ENCODE measurements at places on chromosomes 3 and 15.
A peak's percentile ranks its signal among the peaks of the same experiment; 100 is the strongest.

GRCh38 chr15:69573815-69574475, 121.3 kb downstream of the RPLP1 start:
- DNase-seq = peak; percentile 74

GRCh38 chr3:45606991-45607712, 12.6 kb downstream of the LIMD1 start:
- peak; percentile 35 for DNase-seq

- peak; percentile 28 for DNase-seq
Measured at GRCh38 chr15:68637767-68638404, 59.1 kb downstream of the CORO2B start.

DNA sequence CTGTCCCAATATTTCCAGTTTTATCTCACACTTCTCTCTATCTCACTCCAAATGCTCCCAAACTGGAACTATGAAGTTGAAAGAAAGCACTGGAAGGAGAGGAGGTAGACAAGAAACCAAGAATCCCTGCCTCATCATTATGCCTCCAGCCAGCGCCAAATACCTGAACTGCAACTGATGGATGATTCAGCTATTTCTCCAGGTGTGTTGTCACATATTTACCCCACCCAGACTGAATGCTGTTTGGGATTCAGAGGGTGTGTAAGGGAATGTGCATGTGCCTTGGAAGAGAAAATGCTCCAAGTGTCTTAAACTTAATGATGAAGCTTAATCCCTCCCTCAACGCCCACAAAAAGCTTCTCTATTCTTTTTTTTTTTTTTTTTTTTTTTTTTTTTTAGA, 269.5 kb upstream of the ATP11B start:
- no peak for DNase-seq

DNA sequence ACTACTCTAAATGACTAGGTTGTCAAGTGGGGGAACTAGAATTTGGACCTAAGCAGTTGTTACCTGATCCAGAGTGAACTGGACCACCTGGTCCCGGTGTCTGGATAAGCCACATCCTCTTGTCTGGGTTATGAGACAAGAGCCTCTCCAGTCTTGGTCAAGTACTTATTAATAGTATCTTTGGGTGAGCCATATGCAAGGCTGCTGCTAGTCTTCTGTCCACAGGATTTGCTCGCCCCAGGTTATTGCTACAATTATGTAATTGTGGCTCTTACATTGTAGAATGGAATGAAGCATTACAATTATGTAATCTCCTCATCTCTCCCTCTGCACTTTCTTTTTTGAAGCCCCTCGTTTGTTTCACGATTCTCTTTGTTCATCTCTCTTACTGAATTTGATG, 24.0 kb upstream of the AGBL1 start:
- DNase-seq = no peak

DNA sequence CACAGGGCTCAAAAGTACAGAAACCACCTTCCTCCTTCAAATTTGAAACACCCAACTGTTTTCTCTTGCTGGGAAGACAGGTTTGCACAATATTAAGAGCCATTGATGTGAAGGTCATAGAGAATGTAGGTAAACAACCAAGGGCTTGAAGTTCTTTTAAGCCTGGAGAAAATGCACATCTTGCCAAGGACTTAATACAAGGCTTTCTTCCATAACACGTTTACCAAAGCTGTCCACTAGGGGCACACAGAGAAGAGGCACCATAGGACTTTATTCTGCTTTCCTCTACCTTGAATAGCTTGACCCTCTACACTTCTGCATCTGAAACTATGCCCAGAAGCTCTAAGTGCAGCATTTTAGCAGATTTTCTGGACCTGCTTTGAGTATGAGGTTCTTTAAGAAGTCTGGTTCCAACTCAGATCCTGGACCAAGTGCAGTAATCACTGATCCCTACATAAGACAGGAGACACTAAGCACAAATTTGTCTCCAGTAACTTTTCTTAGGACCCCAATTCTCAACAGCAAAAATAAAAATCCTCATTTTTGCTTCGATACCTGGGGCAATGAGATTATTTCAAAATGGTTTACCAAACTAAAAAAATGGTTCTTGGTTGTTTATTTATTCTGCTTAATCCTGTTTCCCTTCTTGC, 138.0 kb downstream of the FBN1 start:
- peak; percentile 90 for DNase-seq

GRCh38 chr15:64950888-64951287, 38.8 kb downstream of the SPG21 start:
- DNase-seq = no peak

- DNase-seq = no peak
Measured at GRCh38 chr15:66767240-66767659, 65.2 kb downstream of the SMAD6 start.

- no peak for DNase-seq
Measured at GRCh38 chr3:106820726-106821362, 556.4 kb upstream of the CCDC54 start.

DNA sequence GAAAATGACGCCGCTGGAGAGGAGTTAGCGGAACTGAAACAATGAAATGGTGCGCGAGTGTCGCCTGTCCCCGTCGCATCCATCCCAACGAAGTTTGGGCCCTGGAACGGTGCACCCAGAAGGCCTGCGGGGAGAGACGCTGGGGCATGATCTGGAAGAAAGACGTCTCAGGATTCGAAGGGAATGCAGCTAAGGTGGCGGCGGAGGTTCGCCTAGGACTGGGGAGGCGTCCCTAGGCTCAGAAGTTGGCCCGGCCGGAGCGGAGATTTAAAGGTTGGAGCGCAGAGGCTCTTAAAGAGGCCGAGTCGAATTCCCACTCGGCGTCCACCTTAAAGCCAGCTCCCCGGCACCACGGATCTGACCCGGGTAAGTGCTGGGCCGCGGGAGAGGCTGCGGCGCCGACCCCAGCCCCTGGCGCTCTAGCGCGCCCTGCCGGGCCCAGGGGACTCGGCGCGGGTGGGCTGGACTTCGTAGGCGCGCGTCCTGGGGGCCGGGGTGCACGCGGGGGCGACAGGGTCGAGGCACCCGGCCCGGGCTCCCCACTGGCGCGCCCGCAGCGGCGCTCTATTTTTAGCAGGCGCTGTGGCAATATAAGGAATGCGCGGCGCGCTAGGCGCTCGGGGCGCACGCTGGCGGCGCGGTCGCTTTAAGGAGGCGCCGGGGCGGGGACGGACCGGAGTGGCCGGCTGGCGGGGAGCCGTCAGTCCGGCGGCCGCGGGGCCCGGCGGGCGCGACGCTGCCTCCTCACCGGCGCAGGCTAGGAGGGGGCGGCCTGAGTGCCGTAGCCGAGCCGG, at the start of gene MRAS:
Gene MRAS, plus strand, starts transcription at position 620 of the 794 bp plus-strand sequence. CDS start 24,305 bp downstream, outside the sequence.
- peak; percentile 80 for DNase-seq

DNA sequence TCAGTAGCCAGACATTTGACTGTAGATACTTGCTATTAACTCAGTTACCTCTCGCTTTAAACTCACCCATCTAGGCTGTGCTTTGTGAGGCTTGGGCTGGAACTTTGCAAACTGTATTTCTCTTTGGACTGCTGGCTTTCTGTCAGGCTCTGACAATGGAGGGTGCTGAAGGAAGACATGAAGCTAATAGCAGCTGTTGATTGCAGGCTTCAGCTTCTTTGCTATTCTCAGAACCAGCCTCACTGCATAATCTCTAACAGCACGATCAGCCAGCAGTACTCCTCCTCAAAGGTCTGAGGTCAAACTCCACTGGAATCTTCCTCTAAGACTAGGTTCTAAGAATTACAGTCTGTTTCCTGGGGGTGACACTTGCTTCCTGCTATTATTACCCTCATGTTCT, 295.6 kb downstream of the ZBBX start:
- no peak for DNase-seq

- DNase-seq = no peak
Measured at GRCh38 chr3:13152826-13153710, 79.8 kb upstream of the IQSEC1 start.

DNA sequence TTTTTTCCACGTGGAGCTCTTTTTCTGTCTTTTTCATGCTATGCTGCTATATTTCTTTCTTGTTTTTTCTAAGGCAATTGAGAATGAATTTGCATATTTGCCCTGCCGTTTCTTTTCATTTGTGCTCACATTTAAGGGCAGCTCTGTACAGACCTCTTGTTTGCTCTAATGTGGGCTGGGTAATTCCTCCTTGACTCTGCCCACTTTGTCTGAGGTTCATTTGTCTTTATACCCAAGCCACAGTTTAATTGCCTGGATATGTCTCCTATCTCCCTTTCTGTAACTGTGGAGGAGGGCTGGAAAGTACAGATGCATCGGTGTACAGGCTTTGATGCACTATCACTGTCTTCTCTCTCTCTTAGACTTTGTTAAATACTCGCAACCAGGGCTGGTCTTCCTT, 195.9 kb downstream of the EPHB1 start:
- no peak for DNase-seq

GRCh38 chr3:33131331-33132018, 17.7 kb downstream of the CRTAP start:
- DNase-seq = peak; percentile 89

DNA sequence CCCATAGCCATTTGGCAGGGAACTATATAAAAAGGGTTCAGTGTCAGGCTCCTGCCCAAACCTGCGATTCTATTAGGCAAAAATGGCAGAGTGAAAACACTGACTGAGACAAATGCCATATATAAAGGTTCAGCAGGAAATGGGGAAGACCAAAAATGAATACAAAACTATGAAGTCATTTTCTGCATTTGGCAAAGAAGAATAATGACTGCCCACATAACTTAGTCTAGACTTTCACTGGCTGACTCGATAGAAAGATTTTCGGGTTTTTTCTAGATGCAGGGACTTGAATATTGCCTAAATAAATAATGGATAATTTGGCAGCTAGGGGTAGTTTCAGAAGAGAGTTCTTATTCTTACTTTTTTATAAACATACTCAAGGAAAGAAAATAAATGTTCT, 178.0 kb downstream of the TPRG1 start:
- no peak for DNase-seq

GRCh38 chr3:192260116-192261010, 467.0 kb downstream of the FGF12 start:
- no peak for DNase-seq

DNA sequence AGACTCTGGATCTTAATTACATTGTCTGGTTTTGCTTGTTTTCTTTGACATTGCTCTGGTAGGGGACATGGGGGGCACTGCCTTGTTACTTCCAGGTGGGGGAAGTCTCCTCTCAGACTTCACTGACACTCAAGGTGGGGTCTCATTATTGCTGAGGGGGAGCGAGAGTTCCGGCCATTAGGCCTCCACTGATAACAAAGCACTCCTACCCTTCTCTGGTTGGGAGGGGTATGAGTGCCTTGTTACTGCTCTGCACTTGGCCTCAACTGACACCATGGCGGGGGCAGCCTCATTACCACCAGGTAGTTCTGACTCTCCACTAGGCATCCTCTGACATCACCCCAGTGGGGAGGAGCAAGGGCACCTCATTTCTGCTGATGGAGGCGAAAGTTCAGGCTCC, 25.7 kb downstream of the SH3GL3 start:
- DNase-seq = no peak

DNA sequence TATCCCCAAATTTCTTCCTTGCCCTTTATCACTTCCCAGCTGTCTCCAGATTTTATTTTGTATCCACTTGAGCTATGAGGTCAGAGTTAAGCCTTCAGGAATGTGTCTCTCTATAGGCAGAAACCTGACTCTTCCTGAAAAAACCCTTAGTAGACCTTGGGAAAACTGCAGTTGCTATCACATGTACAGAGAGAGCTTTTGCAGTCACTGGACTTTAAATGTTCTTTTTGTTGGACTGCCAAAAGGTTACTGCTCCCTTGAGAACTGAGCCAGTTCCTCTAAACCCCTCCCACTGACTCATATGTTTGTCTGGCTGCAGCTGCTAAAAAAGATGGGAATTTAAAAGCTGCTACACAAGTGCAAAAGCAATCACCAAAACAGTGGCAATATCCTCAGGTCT, 169.1 kb upstream of the CCDC54 start:
- DNase-seq = peak; percentile 99

DNA sequence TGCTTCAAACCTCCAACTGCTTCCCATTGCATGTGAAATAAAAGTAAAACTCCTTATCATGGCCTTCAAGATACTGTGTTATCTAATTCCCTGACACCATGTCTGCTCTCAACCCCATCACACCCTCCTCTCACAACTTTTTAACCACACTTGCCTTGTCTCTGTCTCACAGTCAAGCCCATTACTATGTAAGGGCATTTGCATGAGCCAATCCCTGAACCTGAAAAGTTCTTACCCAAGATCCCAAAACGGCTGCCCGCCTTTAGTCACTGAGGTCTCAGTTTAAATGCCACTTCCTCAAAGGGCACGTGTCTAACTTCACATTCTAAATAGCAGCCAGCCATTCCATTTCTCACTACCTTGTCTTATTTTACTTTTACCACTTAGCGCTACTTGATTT, 83.1 kb downstream of the SST start:
- DNase-seq = no peak

GRCh38 chr3:116057400-116058006, 387.8 kb downstream of the LSAMP start:
- peak; percentile 33 for DNase-seq

GRCh38 chr15:61396235-61396919, 167.3 kb upstream of the RORA start:
- DNase-seq = no peak

- DNase-seq = peak; percentile 56
Measured at GRCh38 chr3:113560831-113561623, 28.7 kb downstream of the SIDT1 start.

DNA sequence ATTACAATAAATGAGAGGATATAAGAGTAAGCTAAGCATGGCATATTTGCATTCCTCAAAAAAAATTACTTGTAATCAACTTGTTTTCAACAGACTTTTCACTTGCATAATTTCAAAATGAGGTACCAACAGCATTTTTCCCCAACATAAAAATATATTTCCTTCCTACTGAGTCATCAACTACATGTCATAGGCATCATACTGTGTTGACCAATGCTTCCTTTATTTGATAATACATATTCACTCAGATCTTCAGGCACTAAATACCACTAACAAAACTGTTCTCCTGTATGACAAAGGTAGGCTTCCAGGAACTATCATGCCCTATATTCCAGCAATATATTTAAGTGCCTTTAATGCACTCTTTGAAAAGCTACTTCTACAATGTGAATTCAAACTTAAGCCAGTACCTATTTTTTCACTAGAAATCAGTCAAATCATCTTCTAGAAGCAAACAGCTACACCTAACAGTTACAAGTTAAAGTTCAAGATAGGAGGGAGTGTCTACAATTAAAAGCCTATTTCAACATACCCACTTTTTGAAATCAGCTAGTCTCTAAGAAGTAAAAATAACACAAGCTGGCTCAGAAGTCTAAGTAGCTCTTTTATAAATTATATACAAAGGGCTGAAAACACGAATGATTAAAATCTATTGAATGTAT, 11.3 kb downstream of the ADAM10 start:
- peak; percentile 70 for DNase-seq

DNA sequence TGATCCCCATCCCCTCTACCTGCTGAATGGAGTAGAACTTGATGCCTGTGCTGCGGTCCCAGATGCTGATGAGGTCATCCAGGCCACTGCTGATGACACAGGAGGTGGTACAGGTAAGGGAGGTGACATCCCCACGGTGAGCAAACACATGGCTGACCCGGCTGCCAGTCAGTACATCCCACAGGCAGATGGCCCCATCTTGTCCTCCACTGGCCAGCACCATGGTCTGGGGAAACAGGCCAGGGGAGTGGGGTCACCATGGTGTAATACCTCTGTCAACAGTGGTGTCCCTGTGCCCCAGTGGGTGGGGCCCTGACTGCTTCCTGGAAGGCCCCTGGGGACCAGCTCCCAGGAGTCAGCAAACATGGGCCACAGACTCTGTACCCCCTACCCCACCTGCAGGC, 33.3 kb downstream of the PTPN23 start:
- DNase-seq = no peak

All from choroid plexus epithelial cell (primary cell).